Gastrocnemius medialis (tissue), 4 donors: ENCODE measurements at places on chromosomes 7 and 10. TPM values are rescaled to one million over a fixed set of nuclear protein-coding genes. Genes with fewer than 3 reads are reported as not detected.
A peak's percentile ranks its signal among the peaks of the same experiment; 100 is the strongest.

PARD3 gene
- 64.6 TPM for total RNA-seq

CISD1 gene
- total RNA-seq: 90.2 TPM

LRRTM3 gene
- total RNA-seq: not detected

FKBP9 gene
- total RNA-seq: 72.1 TPM

DNA sequence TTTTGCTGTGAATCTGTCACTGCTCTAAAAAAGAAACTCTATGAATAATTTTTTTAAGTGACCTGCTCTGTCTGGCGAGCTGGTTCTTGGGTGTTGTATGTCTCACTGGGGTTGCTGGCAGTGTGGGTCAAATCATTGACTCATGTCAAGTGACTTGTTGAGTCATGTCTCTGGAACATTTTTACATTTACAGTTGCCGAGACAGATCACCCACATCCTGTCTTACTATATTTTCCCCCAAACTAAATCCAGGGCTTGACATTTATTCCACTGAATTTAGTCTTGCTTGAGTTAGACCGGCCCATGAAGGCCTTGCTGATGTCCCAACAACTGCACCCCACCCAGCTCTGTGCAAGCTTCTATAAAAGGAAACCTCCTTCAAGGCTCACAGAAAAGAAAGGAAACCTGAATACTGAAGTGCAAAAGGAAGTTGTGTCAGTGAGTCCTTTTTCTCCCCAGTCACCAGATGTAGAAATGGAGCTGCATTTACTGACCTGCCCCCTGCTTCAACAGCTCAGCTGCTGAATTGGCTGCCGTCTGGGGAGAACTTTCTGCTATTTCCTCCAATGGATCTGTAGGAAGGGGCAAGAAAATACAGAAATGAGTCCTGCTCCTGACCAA lies 290.3 kb downstream of the TNS3 start:
- H3K4me3 ChIP-seq: no peak overlapping the region
- no peaks in the 10 kb centered on the region for H3K27me3 ChIP-seq
- H3K36me3 ChIP-seq: peaks cover 12% of the 10 kb centered on the region
- peak; percentile 65 for DNase-seq

DNA sequence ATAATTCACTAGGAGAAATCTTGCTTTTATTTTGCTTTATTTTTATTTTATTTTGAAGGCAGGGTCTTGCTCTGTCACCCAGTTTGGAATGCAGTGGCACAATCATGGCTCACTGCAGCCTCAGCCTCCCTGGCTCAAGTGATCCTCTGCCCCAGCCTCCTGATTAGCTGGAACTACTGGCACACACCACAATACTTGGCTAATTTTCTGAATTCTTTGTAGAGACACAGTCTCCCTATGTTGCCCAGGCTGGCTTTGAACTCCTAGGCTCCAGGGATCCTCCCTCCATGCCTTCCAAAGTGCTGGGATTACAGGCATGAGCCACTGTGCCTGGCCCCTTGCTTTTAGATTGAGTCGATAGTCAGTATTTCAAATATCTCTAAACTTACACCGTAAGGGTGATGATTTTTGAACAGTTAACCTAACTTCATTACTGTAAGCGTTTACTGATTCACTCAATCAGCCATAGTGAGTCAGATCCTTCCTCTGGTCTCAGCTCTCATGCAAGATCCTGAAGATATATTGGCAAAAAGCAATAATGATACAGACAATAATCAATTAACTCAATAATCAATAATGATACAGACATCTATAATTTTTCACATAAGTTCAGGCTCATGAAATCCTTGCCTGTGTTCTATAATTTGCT lies 239.5 kb downstream of the KIAA1217 start:
- H3K4me3 ChIP-seq: peak overlapping the region; percentile 53
- no peaks in the 10 kb centered on the region for H3K36me3 ChIP-seq
- no peak for DNase-seq
- H3K27ac ChIP-seq: peak overlapping the region; percentile 90
- H3K4me1 ChIP-seq: peaks cover 52% of the 10 kb centered on the region

DNA sequence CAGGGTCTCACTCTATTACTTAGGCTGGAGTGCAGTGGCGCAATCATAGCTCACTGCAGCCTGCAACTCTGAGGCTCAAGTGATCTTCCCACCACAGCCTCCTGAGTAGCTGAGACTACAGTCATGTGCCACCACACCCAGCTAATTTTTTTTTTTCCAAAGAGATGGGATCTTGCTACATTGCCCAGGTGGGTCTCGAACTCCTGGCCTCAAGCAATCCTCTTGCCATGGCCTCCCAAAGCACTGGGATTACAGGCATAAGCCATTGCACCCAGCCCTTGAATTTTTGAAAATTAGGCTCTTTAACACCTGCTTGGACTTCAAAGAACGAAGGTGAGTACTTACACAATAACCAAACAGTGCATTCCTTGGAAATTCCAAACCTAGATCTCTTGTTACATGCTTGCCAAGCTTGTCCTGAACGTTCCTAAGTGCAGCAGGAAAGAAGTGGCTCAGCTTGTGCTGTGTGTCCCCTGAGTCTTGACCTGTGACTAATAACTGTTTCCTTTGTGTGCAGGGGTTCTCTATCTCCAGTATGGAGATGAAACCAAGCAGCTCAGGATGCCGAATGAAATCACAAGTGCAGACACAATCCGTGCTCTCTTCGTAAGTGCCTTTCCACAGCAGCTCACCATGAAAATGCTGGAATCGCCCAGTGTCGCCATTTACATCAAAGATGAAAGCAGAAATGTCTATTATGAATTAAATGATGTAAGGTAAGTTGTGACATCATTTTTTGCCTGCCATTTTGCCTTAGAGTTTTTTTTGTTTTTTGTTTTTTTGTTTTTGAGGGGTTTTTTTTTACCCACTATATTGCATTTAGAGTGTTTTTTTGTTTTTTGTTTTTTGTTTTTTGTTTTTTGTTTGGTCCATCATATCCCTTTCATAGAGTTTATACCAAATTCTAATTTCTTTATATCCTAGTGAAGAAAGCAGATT lies 223.8 kb downstream of the KIAA1217 start:
- peaks cover 20% of the 10 kb centered on the region for H3K4me1 ChIP-seq
- peak overlapping the region; percentile 41 for H3K27ac ChIP-seq
- DNase-seq: no peak
- no peak overlapping the region for H3K4me3 ChIP-seq
- H3K36me3 ChIP-seq: peaks cover 10% of the 10 kb centered on the region

- no peak overlapping the region for H3K4me3 ChIP-seq
- no peaks in the 10 kb centered on the region for H3K27me3 ChIP-seq
- H3K36me3 ChIP-seq: no peaks in the 10 kb centered on the region
- peak overlapping the region; percentile 94 for H3K27ac ChIP-seq
- peaks cover 90% of the 10 kb centered on the region for H3K4me1 ChIP-seq
- DNase-seq: no peak
Measured at GRCh38 chr10:79079054-79079397, 10.3 kb downstream of the ZMIZ1 start.

DNA sequence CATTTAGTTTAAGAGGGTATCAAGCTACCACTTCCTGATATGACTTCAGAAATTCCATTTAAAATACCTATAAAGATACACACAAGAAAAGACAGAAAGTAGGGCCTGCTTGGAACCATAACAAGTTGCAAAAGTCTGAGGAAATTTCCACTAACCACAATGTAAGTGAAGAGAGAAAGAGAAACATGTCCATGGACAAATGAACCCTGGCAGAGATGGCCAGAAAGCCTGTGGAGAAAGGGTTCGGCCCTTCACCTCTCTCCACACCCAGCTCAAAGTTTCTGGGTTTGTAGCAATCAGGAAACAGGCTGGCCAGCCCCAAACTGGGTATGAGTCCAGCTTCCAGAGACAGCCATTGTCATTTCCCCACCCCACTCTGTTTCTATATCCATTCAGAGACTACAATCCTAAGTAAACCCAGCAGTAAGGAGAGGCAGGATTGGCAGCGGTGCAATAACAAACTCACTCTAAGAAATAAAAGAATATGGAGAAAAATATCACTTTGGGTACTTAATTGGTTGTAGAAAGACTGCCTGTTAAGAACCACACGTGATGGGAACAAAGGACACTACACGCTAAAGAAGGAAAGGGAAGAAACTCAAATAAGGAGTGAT lies 71.1 kb downstream of the STK17A start:
- peaks cover 18% of the 10 kb centered on the region for H3K4me1 ChIP-seq
- no peaks in the 10 kb centered on the region for H3K36me3 ChIP-seq
- H3K4me3 ChIP-seq: no peak overlapping the region
- H3K27me3 ChIP-seq: no peaks in the 10 kb centered on the region
- no peak overlapping the region for H3K27ac ChIP-seq

- no peak overlapping the region for H3K27ac ChIP-seq
- no peak overlapping the region for H3K4me3 ChIP-seq
- no peak for DNase-seq
- H3K36me3 ChIP-seq: no peaks in the 10 kb centered on the region
- H3K4me1 ChIP-seq: peaks cover 10% of the 10 kb centered on the region
Measured at GRCh38 chr7:55590517-55591281, 18.4 kb upstream of the VOPP1 start.

DNA sequence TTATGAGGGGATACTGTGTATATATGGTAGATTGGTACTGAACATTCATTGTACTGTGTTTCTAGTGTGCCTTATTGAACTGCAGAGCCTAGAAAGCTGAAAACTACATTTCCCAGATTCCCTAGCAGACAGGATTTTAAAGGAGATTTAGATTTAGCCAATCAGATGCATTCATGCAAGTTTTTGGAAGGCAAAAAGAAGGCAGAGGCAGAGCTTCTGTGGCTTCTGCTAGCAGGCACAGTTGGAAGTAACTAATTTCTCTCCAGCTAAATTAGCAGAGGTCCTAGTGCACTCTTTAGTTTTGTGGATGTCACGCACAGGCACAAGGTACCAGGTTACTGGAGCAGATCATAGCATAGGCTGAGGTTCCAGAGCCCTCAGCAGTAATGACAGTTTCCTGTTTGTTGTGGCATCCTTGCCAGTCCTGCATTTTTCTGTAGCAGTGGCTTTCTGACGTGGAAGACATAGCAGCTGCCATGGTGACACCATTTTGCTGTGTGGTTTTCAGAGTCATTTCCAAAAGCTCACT lies 83.7 kb upstream of the CCDC71L start:
- H3K27ac ChIP-seq: no peak overlapping the region
- no peaks in the 10 kb centered on the region for H3K36me3 ChIP-seq
- no peaks in the 10 kb centered on the region for H3K4me1 ChIP-seq
- no peak overlapping the region for H3K4me3 ChIP-seq
- DNase-seq: no peak

GRCh38 chr7:6015917-6016652 lies 7.0 kb downstream of the AIMP2 start:
- H3K27me3 ChIP-seq: no peaks in the 10 kb centered on the region
- peaks cover 56% of the 10 kb centered on the region for H3K4me1 ChIP-seq
- no peaks in the 10 kb centered on the region for H3K36me3 ChIP-seq
- peak; percentile 95 for DNase-seq
- H3K4me3 ChIP-seq: no peak overlapping the region

GRCh38 chr10:86313621-86314041 lies 53.0 kb downstream of the GRID1 start:
- DNase-seq: no peak
- H3K4me1 ChIP-seq: no peaks in the 10 kb centered on the region
- no peak overlapping the region for H3K27ac ChIP-seq

GRCh38 chr10:75170215-75170614 lies 40.4 kb upstream of the VDAC2 start:
- no peak for DNase-seq
- H3K27ac ChIP-seq: peak overlapping the region; percentile 79
- H3K27me3 ChIP-seq: no peaks in the 10 kb centered on the region

GRCh38 chr10:60944058-60944909 lies at the start of gene RHOBTB1:
Gene RHOBTB1 (minus strand): TSS chr10:60944185. CDS start chr10:60911542, 32,643 bp downstream.
- H3K27ac ChIP-seq: peak within 1 kb of the TSS; percentile 99
- peak; percentile 72 for DNase-seq
- no peaks in the 10 kb centered on the region for H3K36me3 ChIP-seq

DNA sequence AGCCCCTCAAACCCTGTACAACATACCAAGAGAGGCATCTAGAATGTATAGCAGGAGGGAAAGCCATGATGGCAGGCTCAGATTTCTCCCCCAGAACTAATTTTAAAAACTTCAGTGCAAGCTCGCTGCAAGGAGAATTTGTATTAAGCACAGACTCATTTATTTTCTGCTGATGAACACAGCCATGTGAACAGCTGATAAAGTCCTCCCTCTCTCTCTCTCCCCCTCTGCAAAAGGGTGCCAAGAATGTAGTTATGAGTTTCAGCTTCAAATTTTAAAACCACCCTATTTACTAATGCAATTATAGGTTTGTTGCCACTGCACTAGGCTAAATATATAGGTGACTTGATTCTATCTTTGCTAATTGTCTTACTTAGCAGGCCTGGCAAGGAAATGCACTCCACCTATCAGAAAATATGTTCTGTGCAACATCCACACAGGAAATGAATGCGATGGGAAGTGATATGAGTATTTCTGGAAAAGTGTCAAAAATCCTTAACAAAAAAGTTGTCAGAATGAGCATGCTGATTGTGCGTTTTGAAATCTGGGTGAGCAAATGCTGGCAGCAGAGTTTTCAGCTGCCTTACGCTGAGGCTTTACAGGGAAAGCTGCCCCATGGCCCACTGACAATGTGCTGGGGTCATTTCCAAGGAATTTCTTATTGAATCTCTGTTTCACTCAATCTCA lies 43.4 kb upstream of the GHITM start:
- no peaks in the 10 kb centered on the region for H3K4me1 ChIP-seq
- no peaks in the 10 kb centered on the region for H3K36me3 ChIP-seq
- H3K27me3 ChIP-seq: no peaks in the 10 kb centered on the region
- H3K4me3 ChIP-seq: no peak overlapping the region
- no peak for DNase-seq
- no peak overlapping the region for H3K27ac ChIP-seq

GRCh38 chr7:96061844-96062243 lies 260.1 kb downstream of the SLC25A13 start:
- no peaks in the 10 kb centered on the region for H3K36me3 ChIP-seq
- H3K4me1 ChIP-seq: no peaks in the 10 kb centered on the region
- H3K27ac ChIP-seq: no peak overlapping the region
- no peak overlapping the region for H3K4me3 ChIP-seq
- no peaks in the 10 kb centered on the region for H3K27me3 ChIP-seq
- no peak for DNase-seq

GRCh38 chr10:122864901-122865300 lies 14.5 kb downstream of the FAM24B start:
- H3K4me3 ChIP-seq: no peak overlapping the region
- no peak overlapping the region for H3K27ac ChIP-seq
- no peaks in the 10 kb centered on the region for H3K36me3 ChIP-seq
- DNase-seq: no peak
- H3K27me3 ChIP-seq: no peaks in the 10 kb centered on the region

GRCh38 chr10:109588259-109588658 lies 335.1 kb downstream of the XPNPEP1 start:
- H3K4me3 ChIP-seq: no peak overlapping the region
- no peaks in the 10 kb centered on the region for H3K27me3 ChIP-seq
- no peak overlapping the region for H3K27ac ChIP-seq
- H3K4me1 ChIP-seq: no peaks in the 10 kb centered on the region
